Right cardiac atrium (tissue), 5 donors: ENCODE measurements at places on chromosomes 1 and 21. TPM values are rescaled to one million over a fixed set of nuclear protein-coding genes. Genes with fewer than 3 reads are reported as not detected.

Gene TLCD4
- 74.8 TPM for total RNA-seq

DNA sequence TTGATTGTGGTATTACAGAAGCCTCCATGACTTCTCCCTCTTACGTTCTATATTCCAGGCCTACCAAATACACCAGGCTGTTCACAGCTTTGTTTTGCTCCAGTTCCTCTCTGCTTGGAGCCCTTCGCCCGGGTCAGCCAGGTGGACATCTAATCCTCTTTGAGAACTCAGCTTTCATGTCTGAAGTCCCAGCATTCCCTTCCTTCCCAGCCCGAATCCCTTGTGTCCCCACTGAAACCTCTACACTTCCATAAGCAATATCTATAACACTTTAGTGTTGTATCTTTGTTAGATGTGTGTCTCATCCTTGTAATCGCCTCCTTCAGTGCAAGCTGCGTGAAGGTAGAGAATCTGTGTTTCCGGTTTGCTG lies 1.9 kb downstream of the RNF11 start:
- no peak for DNase-seq

- DNase-seq, result no peak
Observed at GRCh38 chr1:231387770-231388669, 34.1 kb downstream of the EGLN1 start.

DNA sequence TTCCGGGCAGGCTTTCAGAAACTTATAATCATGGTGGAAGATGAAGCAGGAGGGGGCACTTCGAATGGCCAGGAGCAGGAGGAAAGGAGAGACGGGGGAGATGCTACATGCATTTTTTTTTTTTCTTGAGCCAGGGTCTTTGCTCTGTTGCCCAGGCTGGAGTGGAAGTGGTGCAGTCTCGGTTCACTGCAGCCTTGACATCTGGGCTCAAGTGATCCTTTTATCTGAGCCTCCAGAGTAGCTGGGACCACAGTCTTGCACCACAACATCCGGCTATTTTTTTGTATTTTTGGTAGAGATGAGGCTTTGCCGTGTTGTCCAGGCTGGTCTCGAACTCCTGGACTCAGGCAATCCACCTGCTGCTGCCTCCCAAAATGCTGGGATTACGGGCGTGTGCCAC lies 61.6 kb downstream of the SELENOF start:
- DNase-seq, result no peak

DNA sequence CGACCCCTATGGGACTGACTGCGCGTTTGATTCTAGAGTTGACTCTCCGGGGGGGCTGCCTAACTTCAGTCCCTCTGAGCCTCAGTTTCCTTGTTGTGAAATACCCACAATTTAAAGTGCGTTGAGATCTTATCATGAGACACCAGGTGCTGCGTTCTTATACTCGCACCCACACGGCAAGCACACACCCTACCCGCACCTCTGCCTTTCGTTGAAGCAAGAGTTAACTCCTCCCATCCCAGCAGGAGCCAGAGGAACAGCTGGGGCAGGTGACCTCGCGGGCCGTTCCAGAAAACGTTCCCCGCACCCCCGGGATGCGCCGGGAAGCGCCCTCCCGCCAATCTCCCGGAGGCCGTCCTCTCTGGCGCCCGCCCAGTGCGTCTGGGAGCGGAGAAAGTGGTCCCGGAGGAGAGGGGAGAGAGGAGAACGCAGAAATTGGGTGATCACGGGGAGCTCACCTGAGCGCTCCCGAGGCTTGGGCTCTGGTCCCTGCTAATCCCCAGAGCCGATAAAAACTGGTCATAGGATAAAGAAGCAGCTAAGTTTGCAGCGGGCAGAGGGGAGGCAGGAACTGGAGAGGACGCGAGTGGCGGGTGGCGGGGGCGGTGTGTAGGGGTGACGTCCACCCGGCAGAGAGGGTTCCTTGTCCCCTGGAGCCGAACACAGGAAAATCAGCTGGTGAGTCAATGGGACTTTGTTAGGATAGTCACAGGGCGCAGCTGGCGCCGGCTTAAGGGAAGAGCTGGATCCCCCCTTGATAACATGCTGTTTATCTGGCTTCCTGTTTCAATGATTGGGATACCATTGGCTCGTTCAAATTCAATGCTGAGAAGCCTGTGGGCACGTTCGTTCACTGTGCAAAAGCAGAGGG lies 869 bp downstream of the NAV1 start:
- peak; percentile 71 for DNase-seq

DNA sequence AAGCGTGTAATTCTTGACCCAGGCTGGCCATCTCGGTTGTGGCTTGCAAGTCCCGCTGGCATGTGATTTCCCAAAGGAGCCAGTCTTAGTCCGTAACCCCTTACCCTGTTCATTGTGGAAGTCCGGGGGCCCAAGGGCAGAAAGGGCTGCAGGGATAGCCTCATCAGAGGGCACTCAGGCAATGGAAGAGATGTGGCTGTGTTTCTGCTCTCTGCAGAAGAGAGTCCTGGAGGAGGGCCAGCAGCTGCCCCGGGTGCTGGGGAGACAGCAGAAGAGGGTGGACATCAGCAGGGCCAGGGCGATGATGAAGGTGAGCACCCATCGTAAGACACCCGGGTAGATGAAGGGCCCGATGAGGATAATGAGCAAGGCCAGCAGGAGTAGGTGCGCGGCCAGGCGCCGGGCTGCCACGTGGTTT lies 830 bp downstream of the RNF186 start:
- no peak for DNase-seq

GRCh38 chr1:154276797-154277196 lies 4.4 kb downstream of the HAX1 start:
- DNase-seq, result no peak

DNA sequence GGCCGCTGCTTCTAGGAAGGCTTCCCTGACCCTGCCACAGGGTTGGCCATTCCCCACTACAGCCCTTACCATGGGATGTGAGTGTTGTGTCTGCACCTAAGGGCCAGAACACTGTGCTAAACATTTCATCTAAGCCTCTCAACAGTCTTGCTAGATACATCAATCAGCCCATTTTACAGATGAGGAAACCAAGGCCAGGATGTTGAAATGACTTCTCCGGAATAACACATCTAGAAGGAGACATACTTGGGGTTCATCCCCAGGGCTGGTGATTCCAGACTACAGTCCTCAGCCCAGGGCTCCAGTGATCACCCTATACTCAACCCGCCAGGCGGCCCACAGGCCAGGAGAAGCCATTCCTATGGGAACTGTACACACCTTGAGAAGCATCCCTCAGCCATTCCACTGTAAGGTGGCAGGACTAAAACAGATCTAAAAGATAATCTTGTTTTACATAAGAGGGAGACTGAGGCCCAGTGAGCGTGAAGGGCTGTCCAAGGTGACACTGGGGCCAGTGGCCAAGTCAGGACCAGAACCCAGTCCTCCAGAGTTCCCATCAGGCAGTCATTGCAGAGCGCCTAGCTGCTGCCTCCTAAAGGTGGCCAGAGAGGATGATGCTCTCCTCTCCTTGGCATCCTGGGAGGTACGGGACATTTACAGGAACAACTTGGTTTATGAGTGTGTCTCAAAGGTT lies 119.5 kb downstream of the GLIS1 start:
- DNase-seq, result no peak
